Activated CD4-positive, alpha-beta memory T cell treated with anti-CD3 and anti-CD28 coated beads, Interleukin-2, amount 10 ng/mL, durations not matched to agents 7 days and 5 days (primary cell): ENCODE measurements at places on chromosomes 6 and 20. TPM values are rescaled to one million over a fixed set of nuclear protein-coding genes. Genes with fewer than 3 reads are reported as not detected.

GRCh38 chr6:11315743-11316437, 83.4 kb upstream of the NEDD9 start:
- no peak for DNase-seq

Gene E2F1
- 61.7 TPM for total RNA-seq

DNA sequence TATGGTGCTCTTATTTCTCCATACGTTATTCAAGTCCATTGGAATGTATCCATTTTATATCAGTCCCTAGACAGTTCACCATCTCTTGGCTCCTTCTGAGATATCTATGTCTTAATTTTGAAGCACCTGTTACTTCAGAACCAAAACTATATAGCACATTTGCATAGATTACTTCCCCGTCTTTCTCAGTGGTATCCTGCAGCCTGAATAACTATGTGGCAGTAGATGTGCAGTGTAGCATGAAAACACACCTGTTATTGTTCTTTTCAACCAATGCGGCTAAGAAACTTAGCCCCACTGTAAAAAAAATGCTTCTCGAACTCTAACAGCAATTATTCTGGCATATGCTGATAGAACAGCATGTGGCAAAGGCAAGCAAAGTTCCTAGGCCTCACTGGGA, 1184.4 kb upstream of the ADGRB3 start:
- no peak for DNase-seq

GRCh38 chr6:39137245-39137644, 22.3 kb upstream of the SAYSD1 start:
- DNase-seq = peak; percentile 46

- no peak for DNase-seq
Measured at GRCh38 chr20:13384132-13384531, 163.1 kb downstream of the ISM1 start.

Gene ZFAND3
- total RNA-seq = 38.2 TPM

DNA sequence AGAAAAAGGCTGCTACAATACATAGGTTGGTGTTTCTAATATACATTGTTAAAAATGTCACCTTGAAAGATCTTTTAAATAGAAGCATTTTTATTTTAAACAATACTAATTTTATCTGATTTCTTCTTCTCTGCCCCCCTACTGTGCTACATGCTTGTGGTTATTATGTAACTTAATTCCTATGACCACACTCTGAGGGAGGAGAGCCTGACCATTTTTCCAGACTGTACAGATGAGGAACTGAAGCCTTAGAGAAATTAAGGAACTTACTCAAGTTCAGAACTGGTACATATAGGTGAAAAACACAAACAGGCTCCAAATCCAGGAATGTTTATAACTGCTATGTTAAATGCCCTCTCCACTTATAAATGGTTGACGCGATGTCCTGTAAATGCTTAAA, 43.4 kb upstream of the ARHGAP18 start:
- no peak for DNase-seq

Gene PTPRT
- total RNA-seq = not detected

GRCh38 chr6:158836625-158837311, 17.6 kb upstream of the EZR start:
- no peak for DNase-seq

DNA sequence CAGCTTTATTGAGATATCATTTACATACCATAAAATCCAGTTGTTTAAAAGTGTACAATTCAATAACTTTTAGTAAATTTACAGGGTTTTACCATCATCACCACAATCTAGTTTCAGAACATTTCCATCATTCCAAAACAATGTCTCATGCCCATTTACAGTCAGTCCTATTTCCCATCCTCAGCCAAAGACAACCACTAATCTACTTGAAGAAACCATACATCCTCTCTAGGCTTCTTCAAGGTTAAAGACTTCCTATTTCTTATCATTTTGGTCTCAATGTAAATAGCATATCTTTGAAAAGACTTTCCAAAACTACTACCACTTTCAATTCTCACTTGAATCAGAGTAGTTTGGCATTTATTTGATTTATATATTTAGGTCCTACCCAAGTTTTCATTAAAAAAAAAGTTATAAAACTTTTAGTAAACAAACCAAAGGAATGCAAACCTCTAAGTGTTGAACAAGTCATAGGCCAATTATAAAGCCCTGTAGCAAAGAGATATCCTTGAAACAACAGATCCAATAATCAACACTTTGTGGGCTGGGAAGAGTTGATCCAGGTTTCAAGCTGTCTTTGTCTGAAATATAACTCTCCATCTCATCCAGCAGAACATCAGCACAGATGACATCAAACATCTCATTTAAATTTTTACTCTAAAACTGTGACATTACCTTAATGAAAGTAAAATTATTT, 211.3 kb upstream of the RUNX2 start:
- DNase-seq = no peak

Gene BCAS4
- total RNA-seq = 6.6 TPM

DNA sequence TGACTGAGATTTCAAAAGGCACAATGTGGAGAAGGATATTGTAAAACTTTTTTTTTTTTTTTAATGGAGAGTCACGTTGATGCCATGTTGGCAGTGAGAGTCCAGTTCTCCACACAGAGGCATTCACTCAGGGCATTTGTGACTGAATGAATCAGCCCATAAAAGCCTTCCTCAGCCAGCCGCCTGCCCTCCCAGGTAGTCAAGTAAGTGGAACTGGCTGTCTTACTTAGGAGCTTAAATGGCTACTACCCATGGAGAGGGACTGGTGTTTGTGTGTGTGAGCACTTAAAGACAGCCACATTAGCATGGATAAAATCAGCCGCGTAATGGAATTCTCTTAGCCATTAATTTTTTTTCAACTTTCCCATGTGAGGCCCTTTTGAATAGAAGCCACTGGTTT, 12.6 kb downstream of the AAR2 start:
- DNase-seq = no peak

GRCh38 chr20:61957961-61958715, 107.5 kb downstream of the TAF4 start:
- DNase-seq = peak; percentile 2

- no peak for DNase-seq
Measured at GRCh38 chr6:21332077-21332476, 261.5 kb upstream of the SOX4 start.

Gene MICA
- 12.0 TPM for total RNA-seq

Gene MUC21
- not detected for total RNA-seq

DNA sequence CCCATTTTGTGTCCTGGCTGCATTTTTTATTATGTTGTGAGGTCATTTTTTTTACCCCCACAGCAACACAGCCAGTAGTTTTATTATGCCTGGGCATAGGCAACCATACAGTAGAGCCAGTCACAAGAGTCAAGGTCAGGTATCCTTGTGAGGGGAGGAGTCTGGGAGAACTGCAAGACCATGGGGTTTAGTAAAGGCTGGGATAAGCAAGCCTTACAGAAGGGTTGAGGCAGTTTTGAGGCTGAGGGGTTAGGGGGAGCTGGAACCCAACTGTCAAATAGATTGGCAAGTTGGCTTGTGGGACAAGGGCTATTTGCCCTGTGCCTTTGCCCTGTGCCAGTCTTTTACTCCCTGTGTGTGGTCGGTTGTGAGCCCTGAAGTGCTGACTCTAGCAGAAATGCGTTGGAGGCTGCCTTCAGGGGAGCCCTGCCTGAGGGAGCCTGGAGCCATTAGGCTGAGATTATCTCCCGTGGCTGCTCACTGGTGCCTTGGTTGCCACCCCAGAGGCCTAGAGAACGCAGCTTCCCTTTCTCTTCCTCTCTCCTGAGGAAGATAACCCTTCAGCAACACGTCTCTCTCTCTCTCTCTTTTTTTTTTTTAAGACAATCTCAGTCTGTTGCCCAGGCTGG, 31.1 kb downstream of the RALY start:
- no peak for DNase-seq

DNA sequence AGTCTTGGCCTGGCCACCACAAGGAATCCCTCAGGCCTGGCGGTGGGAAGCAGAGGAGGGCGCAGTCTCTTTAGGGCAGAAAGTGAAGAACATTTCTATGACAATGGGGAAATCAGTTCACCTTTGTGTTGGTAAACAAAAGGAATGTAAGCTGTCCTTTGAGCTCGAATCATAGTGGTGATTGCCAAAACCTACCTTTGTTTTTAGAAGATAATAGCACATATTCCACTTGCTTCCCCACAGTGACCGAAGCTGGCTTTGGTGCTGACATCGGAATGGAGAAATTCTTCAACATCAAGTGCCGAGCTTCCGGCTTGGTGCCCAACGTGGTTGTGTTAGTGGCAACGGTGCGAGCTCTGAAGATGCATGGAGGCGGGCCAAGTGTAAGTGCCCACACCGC, 144.1 kb downstream of the MTHFD1L start:
- no peak for DNase-seq

Gene CFAP61
- not detected for total RNA-seq

- no peak for DNase-seq
Measured at GRCh38 chr6:55100686-55101085, 73.6 kb upstream of the HCRTR2 start.

DNA sequence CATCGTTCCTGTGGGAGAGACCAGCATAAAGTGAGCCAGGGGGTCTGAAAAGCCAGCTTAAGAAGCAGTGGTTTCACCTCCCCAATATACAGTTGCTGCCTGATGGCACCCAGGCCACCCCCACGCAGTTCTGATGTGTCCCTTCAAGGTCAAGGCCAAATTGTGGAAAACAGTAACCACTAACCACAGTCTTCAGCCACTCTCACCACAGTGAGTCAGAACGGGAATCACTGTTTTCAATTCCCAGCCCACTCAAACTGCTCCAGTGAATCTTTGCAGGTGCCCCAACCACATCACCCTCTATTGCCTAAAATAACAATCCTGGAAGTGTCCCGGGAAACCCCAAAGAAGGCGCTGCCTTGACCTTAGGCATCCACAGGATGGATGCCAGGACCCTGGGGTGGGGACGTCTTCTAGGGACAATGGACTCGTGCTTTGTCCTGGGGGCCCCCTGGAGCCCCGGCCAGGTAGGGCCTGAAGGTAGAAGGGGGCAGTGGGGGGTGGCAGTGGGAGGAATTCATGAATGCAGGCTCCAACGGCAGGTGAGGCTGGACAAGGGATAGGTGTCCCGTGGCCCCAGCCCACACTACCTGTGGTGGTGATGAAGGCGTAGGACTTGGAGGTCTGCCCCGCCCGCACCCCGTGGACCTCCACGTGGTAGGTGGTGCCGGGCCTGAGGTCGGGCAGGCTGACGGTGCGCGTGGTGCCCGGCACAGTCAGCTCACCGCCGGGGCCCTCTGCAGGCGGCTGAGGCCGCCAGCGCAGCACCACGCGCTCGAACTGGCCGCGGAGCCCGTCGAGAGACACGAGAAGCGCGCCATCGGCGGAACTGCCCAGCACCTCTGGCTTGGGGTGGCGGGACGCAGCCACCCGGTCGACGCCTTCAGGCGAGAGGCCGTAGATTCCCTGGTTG, 22.2 kb downstream of the TNXB start:
- DNase-seq = peak; percentile 20

Gene AP5S1
- 12.7 TPM for total RNA-seq

DNA sequence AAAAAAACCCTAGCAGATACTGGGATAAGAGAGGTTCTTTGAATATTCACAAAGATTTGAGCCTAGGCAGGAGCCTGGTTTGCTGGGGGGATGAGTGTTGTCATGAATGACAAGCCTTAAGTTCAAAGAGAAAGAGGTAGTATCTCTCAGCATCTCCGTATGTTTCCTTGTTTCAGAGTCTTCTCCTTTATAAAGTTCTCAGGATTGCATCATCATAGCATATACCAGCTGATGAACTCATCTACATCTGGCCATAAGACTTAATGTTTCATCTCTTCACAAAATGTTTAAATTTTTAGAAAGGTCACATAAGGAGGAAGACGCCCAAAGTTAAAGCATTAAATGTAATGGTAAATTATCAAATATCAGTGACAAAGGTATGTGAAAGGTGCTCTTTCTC, 17.1 kb downstream of the DEFB114 start:
- DNase-seq = no peak

GRCh38 chr20:6178537-6178936, 55.7 kb upstream of the FERMT1 start:
- no peak for DNase-seq

Gene SNPH
- total RNA-seq = 3.0 TPM

GRCh38 chr6:136969930-136970329, 47.8 kb downstream of the SLC35D3 start:
- no peak for DNase-seq

Gene RNF144B
- 1.3 TPM for total RNA-seq

DNA sequence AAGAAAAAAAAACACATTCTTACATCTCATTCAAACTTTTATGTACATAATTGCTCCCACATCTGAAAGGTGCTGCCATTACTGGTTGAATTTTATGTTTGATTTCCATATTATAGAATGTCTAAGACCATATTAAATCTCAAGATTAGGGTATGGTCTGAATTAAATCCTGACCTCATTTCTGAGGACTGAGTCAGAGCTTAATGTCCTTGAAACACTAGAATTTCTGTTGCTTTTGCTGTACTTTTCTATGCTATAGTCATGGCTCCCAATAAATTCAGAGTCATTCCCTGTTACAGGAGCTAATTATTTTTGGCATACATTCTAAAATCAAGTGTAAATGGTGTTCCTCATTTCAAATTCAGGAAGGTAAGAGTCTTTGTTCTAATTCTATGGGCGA, 285.3 kb upstream of the MANEA start:
- DNase-seq = no peak

DNA sequence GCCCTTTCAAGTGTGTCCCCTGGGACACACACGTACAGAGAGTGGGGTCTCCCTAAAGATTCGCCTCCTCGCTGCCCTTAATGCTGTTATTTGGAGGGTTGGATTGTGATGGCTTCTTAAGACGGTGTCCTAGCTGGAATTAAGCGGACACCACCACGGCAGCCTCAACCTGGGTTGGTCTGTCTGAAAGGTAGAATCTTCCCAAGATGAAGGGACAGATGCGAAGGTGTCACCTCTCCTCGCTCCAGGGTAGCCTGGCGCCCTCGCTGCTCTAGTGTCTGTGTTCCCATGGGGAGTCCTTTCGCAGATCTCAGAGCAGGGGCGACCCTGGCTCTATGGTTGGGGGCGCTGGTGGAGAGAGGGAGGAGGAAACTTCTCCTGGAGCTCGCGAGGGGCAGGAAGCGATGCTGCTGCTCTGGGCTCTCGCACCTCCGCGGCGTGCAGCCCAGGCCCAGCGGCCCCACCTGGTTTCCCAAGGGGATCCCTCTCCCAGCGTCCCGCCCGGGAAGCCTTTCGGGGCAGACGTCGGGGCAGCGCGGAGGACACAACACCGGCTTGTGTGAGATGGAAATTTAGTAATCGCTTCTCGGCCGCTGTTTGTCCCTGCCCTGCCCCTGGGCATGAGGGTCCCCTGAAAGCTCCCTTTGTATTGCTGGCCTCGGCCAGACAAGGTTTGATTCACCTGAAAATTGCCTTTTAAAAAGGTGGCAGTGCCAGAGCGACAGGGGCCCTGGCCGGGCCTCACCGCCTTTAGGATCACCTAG, 1.7 kb downstream of the RSPO3 start:
- no peak for DNase-seq

Gene RBBP8NL
- not detected for total RNA-seq

GRCh38 chr20:52610749-52611148, 361.4 kb upstream of the TSHZ2 start:
- no peak for DNase-seq

DNA sequence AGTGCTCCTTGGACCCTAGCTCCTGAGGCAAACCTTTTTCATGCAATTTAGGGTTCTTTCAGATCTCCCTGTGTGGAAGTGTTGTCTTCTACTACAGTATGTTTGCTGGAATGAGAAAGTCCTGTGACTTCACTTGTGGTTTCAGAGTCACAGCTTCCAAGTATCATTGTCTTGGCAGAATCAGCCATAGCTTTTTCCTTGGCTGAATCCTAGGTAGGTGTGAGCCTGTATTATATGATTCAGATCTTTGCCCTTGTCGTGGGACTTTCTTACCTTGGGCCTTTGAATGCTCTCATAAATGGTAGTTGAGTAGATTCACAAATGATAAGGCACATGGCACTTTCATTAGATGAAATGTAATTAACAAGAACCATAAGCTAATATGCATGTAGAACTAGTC, 16.5 kb downstream of the CARMIL1 start:
- no peak for DNase-seq

Gene GRIK2
- not detected for total RNA-seq

Gene NKX2-4
- not detected for total RNA-seq
